ENCODE measurements at places on chromosomes 7 and 10.

GRCh38 chr7:11831736-11832495 lies at the start of gene THSD7A:
THSD7A (minus strand) TSS chr7:11832198; CDS start chr7:11831946, 252 bp downstream.
- DNase-seq, result no peak

- DNase-seq, result no peak
Observed at GRCh38 chr7:30185496-30185895, 50.7 kb downstream of the MTURN start.

DNA sequence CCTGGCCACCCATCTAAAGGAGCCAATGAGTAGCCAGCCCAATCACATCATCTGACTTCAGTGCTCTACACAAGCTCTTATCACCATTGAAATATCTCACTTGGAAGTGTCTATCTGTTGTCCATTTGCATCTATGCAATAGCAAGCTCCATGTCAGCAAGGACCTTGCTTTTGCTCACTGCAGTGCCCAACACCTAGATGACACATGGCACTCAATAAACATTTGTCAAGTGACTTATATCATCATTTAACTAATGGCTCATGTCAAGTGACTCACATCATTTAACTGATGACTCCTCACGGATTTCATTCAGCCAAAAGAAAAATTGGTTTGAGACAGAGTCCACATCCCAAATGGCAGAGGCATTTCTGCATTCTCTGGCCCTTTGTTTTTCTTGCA lies 92.9 kb upstream of the ADAM12 start:
- no peak for DNase-seq

DNA sequence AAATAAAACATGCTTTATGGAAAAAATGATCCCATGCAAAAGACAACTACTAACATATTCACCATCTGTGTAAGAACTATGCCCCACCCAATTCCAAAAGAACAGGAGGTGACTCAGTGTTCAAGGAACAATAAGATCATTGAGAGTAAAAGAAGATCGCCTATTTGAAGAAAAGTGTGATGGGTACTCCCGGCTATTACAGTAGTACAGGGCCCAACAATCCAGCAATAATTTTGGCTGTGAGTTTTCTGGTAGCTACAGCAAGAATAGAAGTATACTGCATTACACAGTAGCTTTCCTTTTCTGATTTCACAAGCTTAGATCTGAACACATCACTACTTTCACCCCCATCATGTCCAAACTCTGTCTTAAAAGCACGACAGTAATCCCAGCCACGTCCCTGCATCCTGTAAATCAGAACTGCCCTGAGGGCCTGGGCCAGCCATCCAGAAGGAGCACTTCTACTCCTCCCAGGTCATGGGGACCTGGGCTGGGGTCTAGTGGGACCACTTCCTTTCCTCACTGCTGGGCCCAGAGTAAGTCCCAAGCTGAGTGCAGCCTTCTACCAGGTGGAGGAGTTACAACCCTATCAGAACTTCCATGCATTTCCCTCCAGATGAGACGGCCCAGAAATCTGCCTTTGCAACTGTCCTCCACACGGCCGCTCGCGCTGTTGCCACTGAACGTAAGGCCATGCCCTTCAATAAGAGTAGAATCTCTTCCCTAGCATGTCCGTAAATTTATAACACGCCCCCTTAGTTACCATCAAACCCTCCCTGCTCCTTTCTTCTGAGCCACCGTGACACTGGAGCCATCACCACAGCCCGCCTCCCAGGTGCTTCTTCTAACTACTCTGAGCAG lies 7.9 kb downstream of the ESYT2 start:
- DNase-seq, result no peak

DNA sequence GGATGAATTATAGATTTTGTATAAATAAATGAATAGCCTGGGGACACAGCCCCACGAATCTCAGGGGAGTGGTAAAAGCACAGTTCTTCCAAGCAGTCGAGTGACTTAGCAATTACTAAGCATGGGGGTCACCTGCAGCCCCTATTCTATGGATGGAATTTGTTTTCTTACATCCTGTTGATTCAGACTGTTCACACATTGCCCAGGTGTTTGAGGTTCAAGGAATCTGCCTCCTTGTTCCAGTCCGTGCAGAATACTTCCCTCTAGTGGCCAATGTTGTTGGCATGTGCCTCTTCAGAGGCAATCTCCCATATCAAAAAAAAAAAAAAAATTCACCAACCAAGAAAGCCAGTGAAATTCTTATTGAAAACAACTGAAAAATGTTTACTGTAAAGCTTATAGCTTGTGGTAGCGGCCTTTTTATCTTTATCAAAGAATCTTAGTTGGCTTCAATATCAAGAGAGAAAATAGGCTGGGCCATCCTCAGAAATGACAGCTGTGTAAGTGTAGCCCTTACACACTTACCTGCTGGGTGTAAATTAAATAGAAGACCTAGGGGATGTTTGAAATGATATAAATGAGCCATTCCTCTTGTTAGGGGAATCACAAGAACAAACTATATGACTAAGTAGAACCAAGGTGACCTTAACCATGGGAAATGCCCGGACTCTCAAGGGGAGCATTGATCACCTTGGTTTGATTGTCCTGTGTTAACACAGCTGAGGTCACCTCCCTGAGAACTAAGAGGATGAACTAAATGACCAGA lies 7.8 kb downstream of the LIPM start:
- no peak for DNase-seq

DNA sequence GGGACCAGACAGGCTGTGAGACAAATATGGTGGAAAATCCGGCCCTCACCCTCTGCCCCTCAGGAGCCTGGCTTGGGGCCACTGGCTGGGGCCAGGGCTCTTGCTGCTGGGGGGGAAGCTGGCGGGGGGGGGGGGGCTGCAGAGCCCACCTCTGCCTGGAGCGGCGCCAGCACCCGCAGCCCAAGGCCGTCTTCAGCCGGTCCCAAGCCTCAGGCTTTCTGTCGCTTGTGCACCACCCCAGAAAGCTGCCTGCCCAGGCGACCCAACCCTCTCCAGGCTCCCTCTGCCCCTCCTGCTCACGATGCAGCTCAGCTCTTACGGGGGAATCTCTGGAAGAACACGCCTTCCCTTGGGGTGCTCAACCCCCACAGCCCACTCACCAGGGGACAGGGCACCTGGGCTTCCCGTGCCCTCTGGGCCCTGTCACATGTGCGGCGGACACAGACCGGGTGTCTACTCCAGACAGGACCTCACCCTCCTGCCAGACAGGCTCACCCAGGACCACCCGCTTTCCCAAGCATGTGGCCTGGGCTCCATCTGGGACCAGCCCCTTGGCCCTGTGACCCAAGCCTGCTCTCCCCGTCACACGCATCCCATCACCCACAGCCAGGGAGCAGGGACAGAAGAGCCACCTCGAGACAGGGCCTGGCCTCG lies 43.9 kb downstream of the DPYSL4 start:
- DNase-seq, result no peak

- no peak for DNase-seq
Observed at GRCh38 chr10:44990302-44990655, 10.4 kb upstream of the ZNF22 start.

DNA sequence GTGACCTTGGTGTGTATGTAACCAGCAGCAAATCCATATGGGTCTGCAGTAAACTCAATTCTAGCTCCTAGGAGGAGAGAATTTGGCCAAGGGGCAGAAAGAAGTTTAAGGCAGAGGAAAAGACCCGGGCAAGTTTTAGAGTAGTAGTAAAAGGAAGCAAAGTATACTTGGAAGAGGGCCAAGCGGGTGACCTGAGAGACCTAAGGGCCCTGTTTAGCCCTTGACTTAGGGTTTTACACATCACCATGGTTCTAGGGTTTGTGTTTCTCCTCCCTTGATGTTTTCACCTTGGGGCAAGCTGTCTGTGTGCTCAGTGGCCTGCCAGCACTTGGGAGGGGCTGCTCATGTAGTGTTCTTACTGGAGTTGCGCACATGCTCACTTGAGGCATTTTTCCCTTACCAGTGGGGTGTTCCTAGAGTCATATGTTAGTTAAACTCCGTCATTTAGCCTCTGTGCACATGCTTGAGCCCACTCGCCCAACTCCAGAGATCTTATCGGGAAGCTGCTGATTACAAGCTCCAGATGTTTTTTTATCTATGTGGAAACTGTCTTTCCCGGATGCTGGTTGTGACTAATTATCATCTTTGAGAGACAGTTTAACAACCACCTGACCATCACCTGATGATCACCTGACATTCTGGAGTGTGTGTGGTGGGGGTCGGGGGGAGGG lies 137.6 kb upstream of the PRSS1 start:
- no peak for DNase-seq

DNA sequence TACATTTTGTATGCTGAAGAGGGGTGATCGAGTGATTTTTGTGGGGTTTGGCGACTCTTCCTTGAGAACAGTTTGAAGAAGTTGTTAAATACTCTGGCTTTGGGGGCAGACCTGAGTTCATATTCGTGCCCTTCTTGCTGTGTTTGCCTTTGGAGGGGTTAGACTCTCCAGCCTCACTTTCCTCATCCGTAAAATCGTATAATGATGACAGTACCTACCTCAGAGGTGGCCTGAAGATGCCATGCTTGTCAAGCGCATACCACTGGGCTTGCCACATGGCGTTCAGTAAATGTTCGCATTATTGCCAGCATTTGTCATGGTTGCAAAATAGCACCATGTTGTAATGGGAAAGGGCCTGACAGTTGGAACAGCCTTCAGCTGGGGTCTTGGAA lies 1.3 kb downstream of the STK17A start:
- no peak for DNase-seq

GRCh38 chr7:40204581-40204980 lies 69.8 kb downstream of the SUGCT start:
- DNase-seq, result no peak

DNA sequence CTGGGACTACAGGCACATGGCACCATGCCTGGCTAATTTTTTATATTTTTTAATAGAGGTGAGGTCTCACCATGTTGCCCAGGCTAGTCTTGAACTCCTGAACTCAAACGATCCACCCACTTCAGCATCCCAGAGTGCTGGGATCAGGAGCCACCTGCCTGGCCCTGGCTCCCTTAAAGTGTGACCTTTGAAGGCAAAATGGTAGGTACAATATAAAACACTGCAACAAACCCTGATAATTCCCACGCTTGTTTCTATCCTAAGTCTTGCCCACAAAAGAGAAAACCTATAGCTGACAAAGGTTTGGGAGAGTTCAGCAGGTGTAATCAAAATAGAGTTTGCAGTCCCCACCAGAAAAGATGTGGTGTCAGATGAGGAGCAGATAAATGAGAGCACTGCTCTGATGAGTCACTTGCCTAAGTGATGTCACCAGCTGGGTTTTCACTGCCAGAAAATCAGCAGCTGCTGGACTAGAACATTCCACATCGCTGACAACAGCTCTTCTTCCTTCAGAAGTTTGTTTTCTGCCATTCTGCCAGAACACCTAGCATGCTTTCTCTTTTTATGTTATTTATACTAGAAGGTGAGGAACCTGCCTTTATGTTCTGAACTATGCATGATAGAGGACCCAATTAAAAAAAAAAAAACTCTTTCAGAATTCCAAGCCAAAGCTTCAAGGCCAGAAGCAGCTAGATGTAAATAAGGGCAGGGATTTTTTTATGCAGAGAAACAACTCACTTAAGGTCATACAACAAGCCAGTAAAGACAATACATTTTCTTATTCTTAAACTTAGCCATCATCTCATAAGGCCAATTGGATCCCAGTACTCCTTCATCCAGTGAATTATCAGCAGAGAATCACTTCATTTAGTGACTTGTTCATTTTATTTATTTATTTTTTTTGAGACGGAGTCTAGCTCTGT lies 18.0 kb downstream of the PURB start:
- DNase-seq, result no peak

DNA sequence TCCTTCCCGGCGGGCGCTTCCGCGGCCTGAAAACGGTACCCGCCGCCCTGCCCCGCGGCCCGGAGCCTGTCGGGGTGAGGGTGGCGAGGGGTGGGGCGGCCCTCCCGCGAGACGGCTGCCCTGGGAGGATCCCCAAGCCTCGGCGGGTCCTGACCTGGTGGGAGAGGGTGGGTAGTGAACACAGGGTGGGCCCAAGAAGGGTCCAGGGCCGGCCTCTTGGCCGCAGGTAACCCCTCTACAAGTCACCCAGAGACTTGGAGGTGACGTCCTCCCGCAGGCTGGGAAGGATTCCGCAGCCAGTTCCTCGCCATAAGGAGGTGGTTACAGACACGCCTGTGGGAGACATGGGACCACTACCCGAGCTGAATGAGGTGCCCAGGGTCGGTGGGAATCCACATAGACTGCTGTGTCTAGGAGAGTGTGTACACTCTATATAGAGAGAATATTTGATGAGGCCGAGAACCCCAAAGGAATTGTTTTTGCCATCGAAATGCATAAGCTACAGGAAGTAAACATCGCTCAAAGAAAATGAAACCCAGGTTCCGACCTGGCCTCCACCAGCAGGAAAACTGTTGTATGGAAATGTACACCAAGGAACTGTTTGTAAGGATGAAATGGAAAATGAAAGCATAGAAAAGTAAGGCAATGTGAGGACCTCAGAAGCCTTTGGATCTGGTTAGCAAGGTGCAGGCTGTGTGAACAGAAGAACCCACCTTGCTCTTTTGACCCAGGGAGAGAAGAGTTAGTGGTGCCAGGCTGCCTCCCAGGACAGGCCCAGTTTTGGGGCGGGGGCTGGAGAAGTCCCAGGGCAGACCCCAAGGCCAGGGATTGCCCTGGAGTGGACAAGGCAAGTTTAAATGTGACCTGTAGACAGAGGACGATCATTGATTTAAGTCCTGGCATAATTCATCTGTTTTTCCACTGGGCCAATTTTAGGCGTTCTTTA lies 659 bp downstream of the OPTN start:
- DNase-seq, result no peak

DNA sequence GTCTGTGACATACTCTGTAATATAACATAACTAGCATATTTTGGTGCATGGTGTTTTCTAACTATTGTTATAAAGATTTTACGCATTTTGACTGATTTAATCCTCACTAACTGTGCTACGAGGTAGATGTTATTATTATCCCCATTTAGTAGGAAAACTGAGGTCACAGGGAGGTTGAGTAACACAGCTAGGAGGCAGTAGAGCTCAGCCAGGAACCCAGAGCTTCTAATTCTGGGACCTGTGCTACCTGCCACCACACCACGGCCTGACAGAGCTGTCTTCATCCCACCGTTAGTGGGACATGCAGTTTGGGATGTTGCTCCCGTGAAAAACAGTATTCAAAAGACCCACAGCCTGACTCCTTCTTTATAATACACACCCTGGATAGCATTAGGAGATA lies 962.5 kb downstream of the CNTNAP2 start:
- no peak for DNase-seq

GRCh38 chr10:126210051-126210651 lies 178.1 kb downstream of the ADAM12 start:
- no peak for DNase-seq

DNA sequence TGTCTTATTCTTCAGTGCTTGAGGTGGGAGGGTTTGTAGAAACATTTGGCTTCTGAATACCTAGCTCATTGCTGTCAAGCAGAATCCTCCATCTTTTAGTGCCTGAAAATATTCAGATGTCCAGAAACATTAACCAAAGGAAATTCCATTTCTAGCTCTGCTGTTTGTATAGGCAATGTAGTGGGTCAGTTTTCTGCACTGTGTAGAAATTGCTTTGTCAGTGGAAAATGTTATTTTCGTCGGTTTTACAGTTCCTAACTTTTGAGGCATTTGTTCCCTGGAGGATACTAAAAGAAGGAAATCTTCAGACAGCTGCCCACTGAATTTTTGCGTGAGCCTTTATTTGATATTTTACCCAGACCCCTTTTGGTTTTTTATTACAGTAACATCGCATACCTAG lies 143.4 kb downstream of the TPST1 start:
- DNase-seq, result no peak

GRCh38 chr7:39745320-39745719 lies 121.9 kb downstream of the RALA start:
- no peak for DNase-seq
